Lower leg skin (tissue), 4 donors: ENCODE measurements at places on chromosomes 7 and 10. TPM values are rescaled to one million over a fixed set of nuclear protein-coding genes. Genes with fewer than 3 reads are reported as not detected.

The TECPR1 gene
- total RNA-seq = 16.4 TPM

- peak; percentile 95 for DNase-seq
Measured at GRCh38 chr10:113385021-113385999, 167.5 kb upstream of the HABP2 start.

- no peak for DNase-seq
Measured at GRCh38 chr7:2107386-2108070, 125.2 kb downstream of the MAD1L1 start.

DNA sequence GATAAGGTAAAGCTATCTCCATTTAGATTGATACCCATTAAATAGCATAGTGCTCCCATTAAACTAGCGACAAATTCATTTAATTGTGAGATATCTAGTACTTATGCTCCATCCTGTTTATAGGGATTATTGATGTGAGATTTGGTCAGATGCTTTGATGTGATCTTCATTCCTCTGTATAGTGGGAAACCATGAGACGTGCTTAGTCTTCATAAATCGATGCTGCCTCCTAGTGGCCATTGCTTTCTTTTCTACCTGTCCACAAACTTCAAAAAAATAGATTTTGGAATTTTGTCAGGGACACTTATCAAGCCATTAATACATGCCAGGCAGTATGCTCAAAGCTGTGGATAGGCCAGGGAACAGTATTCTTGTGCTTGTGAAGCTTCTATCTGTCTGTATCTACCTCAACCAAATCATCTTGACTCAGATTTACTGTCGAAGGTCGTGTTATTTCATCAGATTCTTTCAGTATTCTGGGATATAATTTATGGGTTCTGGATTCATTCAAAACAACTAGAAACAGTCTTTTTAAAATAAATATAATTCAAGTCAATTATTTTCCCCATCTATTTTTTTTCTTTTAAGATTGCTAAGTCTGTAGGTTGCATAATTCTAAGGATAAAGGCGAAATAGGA, 12.0 kb downstream of the LSM8 start:
- DNase-seq = no peak

- DNase-seq = peak; percentile 91
Measured at GRCh38 chr10:113111900-113112853, 162.1 kb downstream of the TCF7L2 start.

DNA sequence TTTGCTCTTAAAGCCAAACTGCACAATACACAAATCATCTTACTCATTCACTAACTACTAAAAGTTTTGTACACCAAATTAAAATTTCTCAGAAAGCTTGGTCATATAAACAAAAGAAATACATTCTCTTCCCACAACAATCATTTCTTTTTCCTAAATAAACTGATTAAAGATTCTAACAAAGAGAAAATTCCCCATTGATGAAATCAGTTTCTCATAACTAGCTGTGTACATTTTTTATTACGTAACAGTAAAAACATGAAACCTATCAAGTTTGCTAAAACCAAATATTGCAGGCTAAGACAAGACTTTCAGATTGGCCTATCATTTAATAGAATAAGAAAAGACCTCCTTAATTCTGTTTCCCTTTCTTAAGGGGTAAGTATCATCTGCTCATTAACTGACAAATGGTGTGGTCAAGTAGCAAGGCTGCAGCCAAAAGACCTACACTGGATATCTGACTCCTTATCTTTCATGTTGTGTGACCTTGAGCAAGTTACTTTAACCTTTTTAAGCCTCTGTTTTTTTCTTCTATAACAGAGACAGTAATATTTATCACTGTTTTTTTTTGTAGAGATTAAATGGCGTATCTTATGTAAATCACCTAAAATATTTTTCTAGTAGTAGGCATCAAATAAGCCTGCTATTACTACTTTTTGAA, 22.4 kb downstream of the NAMPT start:
- DNase-seq = no peak
